ENCODE measurements at places on chromosomes 3 and 15.

GRCh38 chr3:39101022-39101689 is 6.3 kb downstream of the GORASP1 start:
- peak; percentile 35 for DNase-seq

GRCh38 chr15:43007551-43007950 is 87.0 kb upstream of the TTBK2 start:
- no peak for DNase-seq

GRCh38 chr3:69861556-69861955 is 122.3 kb downstream of the MITF start:
- no peak for DNase-seq

DNA sequence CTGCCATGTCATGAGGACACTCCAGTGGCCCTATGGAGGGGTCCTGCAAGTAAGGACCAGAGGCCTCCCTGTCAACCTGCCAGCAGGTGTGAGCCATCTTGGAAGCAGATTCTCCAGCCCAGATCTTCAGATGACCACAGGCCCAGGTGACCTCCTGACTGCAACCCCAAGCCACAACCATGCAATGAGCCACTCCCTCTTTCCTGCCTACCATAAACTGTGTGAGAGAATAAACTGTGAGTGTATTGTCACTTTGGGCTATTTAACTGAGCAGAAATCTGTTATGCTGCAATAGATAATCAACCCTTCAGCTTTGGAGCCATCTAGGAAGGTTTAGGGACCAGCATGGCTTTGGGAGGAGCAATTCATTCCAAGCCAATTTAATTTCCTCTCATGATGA is 367.9 kb downstream of the SHQ1 start:
- no peak for DNase-seq

DNA sequence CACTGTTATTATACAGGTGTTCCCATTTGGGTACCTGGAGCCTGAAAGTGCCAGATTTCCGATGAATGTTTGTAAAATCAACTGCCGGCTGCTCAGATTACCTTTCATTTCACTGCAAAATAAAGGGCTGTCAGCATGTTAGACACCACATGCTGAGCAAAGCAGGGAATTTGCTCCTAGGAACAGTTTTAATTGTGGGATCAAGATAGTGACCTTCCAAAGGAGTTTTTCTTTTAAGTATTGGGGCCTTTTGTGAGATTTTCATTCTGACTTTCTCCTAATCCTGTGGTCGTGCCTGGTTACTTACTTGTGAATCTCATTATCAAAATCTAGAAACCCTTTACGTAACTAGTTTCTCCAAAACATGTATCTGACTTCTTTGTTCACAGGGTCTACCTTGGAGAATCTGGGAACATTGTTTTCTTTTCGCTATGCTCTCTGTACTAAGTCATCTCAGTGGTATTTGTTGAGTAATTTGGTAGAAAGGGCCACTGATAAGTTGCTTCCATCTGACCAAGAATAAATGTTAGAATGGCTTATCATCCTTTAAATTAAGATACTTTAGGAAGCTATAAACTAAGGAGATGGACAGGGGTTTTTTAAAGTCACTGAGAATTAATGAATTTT is 40.8 kb upstream of the LRTM1 start:
- DNase-seq = no peak

GRCh38 chr3:29286478-29287240 is 5.8 kb downstream of the RBMS3 start:
- DNase-seq = no peak

- no peak for DNase-seq
These were observed 14.6 kb downstream of the LMOD3 start for GRCh38 chr3:69107841-69108240.

DNA sequence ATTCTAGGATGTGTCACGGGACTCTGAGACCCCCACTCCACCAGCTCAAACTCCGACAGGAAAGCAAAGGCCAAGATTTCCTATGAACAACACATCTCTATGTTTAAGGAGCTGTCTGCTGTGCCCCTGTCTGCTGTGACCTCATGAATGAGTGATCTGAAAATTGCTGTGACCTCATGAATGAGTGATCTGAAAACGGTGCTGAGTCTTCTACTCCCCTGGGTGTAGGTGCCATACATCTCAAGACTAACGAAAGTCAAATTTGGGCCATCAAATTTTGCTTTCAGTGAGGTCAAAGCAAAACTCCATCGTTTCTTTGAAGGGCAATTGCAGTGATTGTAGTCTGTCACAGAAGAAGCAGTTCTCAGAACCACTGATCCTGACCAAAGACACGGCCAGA is 24.4 kb downstream of the IL5RA start:
- DNase-seq = no peak

- no peak for DNase-seq
These were observed 10.4 kb downstream of the MRPS11 start for GRCh38 chr15:88477904-88478303.

- no peak for DNase-seq
These were observed 116.7 kb downstream of the ARRDC4 start for GRCh38 chr15:98077186-98077585.

GRCh38 chr3:120168038-120168437 is 73.8 kb upstream of the GSK3B start:
- no peak for DNase-seq

DNA sequence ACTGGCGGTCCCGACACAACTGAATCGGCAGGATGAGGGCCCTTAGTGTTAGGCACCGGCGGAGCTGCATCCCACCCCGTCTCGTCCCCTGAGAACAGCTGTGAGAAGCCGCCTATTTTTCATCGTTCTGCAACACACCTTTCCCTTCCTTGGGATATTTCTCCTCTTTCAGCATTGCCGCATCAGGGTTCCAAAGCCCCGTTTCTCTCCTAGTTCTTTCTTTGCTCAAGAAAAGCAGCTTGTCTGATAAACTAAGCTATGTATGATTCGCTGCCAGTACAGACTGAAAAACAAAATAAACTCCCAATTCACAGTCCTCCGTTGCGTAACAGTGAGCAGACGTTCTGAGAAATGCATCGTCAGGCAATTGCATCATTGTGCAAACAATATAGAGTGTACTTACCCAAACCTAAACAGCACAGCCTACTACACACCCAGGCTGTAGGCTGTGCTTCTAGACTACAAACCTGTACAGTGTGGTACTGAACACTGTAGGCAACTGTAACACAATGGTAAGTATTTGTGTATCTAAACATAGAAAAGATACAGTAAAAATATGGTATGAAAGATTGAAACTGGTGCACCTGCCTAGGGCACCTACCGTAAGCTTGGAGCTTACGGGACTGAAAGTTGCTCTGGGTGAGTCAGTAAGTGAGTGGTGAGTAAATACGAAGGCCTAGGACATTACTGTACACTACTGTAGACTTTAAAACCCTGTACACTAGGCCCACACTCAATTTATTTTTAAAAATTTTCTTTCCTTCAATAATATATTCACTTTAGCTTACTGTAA is 8.9 kb upstream of the ADAMTS17 start:
- DNase-seq = no peak

- DNase-seq = no peak
These were observed 312.7 kb upstream of the TGFBR2 start for GRCh38 chr3:30293621-30294240.

- DNase-seq = no peak
These were observed 188.0 kb upstream of the MRPL3 start for GRCh38 chr3:131690800-131691199.

GRCh38 chr3:25520926-25521559 is 93.0 kb downstream of the RARB start:
- DNase-seq = no peak

DNA sequence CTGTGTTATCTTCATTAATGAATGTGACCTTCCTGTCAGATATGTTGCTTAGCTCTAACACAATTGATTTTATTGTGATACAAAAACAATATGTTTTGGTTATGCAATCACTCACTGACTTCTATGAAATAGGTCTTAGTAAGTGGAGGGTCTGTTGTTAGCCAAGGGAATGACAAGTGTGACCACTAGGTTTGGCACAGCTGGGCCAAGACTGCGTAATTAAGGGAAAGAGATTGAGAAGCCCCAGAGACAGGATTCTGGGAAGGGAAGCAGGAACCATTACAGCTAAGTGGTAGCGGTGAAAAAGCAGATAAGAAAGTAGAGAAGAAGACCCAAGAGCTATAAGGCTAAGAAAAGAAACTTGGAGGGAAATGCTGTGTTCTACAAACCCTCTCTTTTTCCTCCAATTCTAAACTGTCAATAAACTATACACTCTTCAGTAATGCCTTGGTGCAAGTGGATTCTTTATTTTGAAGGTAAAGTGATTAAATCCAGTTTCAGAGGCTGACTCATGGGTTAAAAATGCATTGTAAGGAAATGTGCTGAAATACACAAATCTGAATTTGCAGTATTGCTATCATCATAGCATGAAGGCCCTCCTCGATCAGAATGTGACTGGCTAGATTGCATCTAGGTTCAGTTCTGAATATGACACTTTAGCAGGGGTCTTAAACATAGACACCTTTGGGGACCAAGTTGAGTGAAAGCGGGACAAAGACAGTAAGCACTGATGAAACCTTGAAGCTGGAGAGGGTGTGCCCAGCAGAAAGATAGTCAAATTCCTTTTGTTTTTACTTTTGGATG is 26.1 kb downstream of the KCNMB2 start:
- DNase-seq = no peak

DNA sequence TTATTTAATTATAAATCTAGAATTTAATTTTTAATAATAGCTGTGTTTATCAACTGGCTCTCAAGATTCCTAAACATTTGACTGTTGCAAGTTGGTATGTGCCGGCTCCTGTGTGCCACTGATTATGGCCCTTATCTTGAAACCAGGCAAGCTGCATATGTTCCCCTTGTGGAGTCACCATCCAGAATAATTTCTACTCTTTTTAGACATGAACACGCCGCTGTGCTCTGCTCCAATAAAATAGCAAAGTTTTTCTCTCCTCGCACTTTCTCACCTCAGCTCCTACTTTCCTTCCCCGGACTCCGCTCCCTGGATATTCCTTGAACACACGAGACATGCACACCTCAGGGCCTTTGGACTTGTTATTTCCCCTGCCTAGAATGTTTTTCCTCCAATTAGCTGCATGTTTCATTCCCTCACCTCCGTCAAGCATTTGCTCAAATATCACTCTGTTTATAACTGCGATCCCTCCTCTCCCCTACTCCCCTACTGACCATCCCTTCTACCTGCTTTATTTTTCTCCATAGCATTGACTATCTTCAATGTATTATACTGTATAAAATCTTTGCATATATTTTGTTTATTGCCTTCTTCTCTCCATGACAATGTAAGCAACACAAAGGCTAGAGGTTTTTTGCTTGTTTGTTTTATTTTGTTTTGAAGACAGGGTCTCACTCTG is 26.1 kb upstream of the ERICH6 start:
- DNase-seq = no peak

DNA sequence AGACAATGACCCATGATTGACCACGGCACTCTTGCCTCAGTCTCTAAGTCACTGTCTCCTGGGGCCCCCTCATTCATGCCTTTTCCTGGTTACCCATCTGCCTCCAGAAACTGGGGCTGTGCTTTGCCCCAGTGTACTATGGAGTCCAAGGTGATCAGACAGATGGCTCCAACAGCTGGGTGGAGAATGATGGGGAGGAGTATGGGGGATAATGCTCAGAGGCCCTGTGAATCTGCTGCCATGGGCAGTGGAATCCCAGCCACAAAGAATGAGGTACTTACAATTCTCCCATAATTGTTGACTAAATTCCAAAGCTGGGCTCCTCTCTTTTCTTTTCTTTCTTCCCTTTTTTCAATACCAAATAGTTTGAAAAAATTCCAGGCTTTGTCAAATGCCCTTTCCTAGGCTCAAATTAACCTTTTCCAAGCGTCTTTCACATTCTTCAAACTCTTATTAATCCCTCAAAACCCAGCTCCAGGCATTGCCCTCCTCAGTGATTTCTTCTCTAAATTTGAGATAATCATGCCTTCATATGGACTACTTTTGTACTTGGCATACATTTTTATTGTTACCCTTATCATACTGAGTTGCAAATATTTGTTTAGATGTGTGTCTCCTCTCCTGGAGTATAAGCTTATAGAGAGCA is 148.5 kb upstream of the ICE2 start:
- DNase-seq = no peak

DNA sequence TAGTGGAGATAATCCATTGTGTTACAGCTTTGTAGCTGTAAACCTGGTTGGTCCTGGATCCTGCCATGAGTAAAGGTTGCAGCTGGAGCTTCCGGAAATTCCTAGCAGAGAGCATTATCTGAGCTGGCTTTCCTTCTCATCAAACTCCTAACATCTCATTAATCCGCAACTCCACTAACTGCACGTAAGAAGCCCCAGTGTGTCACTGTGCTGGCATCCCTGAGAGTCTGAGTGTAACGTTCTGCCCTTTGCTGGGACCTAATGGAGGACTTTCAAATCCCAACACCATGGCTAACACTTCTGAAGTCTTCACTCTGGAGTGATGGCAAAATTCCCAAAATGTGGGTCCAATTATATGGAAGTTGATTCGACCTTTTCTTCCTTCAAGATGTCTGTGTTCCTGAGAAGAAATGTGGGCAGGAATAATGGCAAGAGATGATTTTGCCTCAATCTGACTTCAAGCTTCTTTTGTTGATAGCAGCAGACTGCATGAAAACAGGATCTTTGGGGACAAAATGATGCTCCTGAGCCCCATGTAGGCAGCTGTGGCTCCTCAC is 9.6 kb upstream of the TRPM1 start:
- DNase-seq = no peak

DNA sequence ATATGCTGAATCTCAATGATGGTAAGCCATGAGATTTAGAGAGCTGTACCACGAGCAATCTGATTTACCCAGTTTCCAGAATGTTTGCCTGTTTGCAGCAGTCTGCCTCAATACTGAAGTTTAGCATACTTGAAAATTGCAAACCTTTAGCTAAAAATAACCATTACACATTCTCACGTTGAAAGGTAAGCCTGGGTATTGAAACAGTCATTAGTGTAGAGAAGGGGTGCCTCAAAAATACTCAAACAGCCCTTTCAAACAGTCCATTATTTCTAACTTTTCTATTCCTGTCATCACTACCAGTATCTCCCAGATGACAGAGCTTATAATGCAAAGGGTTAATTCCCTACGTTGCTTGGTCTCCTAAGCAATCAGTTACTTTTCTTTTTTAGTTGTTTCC is 111.8 kb upstream of the MBNL1 start:
- no peak for DNase-seq

DNA sequence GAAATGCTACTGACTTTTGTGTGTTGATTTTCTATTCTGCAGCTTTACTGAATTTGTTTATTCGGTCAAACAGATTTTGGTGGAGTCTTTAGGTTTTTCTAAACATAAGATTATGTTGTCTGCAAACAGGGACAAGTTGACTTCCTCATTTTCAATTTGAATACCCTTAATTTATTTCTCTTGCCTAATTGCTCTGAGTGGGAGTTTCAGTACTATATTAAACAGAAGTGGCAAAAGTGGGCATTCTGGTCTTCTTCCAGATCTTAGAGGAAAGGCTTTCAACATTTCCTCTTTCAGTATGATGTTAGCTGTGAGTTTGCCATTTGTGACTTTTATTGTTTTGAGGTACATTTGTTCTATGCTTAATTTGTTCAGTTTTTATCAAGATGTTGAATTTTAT is 268.5 kb downstream of the WNT5A start:
- no peak for DNase-seq

DNA sequence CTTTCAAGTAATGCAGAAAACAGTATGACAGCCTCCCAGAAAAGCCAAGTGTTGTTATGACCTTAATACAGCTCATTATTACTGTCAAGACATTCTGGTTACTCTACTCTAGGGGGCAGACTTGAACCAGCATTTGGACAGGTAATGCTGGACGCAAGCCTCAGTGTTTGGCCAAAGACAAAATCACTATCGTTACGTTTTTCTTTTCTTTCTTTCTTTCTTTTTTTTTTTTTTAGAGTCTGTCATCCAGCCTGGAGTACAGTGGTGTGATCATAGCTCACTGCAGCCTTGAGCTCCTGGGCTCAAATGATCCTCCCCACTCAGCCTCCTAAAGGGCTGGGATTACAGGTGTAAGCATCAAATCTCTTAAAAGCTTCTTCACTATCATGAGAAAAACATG is 29.4 kb upstream of the TMEM45A start:
- DNase-seq = no peak

- DNase-seq = no peak
These were observed 2.6 kb downstream of the TSEN2 start for GRCh38 chr3:12486916-12487315.

Measured in activated T-cell treated with anti-CD3 and anti-CD28 coated beads for 4 hours (primary cell).